Dermis blood vessel endothelial cell (primary cell): ENCODE measurements at places on chromosomes 11 and 22. TPM values are rescaled to one million over a fixed set of nuclear protein-coding genes. Genes with fewer than 3 reads are reported as not detected.
A peak's percentile ranks its signal among the peaks of the same experiment; 100 is the strongest.

ISX gene
- not detected in 2 replicates for total RNA-seq

KIAA0930 gene
- 73.9 and 81.8 TPM in 2 replicates for total RNA-seq

SYT13 gene
- total RNA-seq = not detected in 2 replicates

IGSF9B gene
- 0.05 and 0.17 TPM in 2 replicates for total RNA-seq

PHF5A gene
- total RNA-seq = 63.8 and 76.2 TPM in 2 replicates

FGF3 gene
- total RNA-seq = not detected in 2 replicates

DBX1 gene
- total RNA-seq = not detected in 2 replicates

OR51B4 gene
- total RNA-seq = not detected in 2 replicates

CASP5 gene
- total RNA-seq = not detected in 2 replicates

SRPRA gene
- total RNA-seq = 43.9 and 85.5 TPM in 2 replicates

NXPE2 gene
- not detected in 2 replicates for total RNA-seq

CNGA4 gene
- 0.09 TPM in 1 of 2 replicates, not detected in the other for total RNA-seq

CRYBB3 gene
- 0.19 TPM in 1 of 2 replicates, not detected in the other for total RNA-seq

DNA sequence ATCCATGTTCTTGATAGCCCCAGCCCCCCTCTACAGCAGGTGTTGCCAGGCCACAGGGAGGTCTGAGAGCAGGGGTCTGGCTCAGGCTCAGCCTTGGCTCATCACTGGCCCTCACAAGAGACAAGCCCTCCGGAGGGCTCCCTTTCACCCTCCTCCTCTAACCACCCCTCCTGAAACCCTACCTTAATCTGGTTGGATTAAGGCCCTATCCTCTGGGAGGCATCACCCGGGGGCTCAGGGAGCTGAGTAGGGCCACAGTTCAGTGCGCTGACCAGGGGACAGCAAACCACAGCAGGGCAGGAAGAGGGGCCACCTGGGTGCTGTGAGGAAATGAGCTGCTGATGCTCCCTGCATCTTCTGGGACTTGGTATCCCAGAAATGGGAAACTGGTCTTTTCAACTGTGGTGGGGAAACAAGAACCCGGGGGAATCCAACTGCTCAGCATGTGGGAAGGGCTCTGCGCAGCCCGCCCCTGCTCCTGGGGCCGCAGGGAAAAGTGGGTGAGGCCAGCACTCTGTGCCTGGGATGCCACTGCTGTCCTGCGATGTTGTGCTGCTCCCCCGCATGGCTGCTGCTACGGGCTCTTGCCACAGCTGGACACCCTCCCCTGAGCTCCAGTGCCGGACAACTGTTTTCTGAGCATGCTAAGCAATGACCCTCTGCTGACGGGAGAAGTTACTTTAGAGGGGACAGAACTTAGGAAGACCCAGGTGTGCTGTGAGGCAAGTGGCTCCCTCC lies 17.5 kb downstream of the ADORA2A start:
- no peak for DNase-seq

DNA sequence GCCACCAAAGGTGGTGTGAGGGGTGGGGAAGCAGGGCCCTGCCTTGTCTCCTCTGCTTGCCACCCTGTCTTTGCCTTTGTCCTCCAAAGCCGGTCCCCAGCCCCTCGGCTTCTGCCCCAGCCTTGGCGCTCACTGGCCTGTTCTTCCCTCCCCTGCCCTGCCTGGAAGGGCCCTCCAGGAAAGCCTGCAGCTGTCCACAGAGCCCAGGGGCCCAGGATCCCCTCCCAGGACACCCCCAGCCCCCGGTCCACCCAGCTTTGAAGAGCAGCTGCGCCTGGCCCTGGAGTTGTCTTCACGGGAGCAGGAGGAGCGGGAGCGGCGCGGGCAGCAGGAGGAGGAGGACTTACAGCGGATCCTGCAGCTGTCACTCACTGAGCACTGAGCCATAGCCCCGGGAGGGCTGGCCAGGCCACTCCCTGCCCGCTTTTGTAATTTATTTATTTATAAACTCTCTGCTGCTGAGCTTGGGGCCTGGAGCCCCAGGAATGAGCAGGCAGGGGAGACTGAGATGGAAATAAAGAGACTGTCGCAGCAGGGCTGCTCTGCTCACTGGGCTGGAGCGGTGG lies 1.3 kb upstream of the SSH3 start:
- no peak for DNase-seq

DNA sequence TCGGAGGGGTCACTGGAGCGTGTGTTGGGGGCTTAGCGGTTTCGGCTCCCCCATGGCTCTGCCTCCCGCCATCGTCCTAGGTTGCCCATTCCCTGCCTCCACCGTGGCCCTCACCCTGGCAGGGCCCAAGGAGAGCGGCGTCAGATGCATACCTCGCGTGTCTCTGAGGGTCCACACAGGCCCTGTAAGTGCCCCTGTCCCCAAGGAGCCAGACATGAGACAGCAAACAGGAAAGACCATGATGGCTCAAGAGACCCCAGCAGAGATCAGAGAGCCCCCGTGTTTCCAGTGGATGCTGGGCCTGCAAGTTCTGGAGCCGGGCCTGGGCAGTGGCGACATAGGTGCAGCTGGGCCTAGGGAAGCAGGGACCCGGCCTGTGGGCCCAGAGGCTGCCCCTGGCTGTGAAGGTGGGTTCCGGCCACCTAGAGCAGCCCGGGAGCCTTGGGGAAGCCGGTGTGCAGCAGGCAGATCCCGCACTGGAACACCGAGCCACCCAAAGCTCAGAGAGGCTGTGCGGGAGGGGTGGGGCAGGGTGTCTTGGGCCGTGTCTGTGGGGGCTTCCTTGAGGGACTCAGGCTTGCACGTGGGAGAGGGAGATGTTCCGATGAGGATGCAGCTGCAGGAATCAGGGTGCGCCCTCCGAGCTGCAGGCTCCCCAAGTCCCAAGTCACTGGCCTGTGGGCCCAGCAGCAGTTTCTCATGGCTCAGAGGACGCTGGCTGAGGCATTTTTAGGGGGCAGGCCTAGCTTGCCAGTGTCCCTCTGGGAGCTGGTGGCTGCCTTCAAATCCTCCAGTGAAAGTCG lies 126.4 kb downstream of the KCNQ1OT1 start:
- no peak for DNase-seq

DNA sequence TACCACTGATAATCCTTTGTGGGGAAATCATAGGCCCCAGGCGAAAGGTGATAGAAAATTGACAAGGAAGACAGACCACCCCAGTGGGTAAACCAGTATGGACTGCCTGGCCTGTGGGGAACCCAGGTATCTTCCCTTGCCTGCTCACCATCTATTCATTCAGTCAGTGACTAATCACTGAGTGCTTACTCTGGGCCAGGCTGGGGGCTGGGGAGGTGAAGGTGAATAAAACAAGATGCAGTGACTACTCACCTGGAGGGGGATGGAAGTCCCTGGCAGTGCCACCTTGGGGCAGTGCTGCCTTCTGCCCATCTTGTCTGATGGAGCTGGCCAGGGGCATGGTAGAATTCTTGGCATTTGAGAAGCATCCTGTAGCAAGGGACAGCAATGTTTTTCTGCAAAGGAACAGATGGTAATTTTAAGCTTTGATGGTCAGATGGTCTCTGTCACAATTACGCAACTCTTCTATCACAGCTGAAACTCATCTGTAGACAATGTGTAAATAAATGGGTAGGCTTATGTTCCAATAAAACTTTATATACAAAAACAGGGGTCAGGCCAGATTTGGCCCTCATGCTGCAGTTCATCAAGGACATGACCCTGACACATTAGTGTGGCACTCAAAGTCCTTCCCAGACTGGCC lies 4.6 kb downstream of the ISX start:
- no peak for DNase-seq

GRCh38 chr11:75055511-75055910 lies 41.2 kb downstream of the OR2AT4 start:
- DNase-seq = no peak

DNA sequence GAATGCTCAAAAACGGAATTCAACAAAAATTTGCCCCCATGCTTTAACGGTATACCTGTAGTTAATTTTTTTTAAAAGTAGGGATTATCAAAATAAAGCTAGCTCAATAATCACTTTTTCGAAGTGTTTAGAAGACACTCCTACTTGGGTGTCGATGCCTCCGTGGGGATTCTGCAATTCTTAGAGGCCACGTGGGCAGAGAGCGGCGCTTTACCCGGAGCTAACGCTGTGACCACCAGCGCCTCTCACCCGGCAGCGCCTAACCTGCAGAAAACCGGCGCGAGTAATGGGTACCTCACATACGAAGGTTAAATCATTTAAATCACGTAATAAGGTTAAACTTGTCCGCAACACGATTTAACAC lies 583 bp downstream of the TAF1D start:
- peak; percentile 74 for DNase-seq

GRCh38 chr11:86172894-86173293 lies 71.7 kb upstream of the EED start:
- peak; percentile 66 for DNase-seq

- DNase-seq = no peak
Measured at GRCh38 chr11:95505927-95506426, 275.0 kb upstream of the SESN3 start.

GRCh38 chr11:108593214-108593922 lies at the start of gene EXPH5:
Gene EXPH5, minus strand, starts transcription at chr11:108593768. Its CDS starts 232 bp downstream, at chr11:108593536.
- peak; percentile 65 for DNase-seq

- DNase-seq = peak; percentile 54
Measured at GRCh38 chr11:63888170-63889086, 28.5 kb downstream of the RCOR2 start.

DNA sequence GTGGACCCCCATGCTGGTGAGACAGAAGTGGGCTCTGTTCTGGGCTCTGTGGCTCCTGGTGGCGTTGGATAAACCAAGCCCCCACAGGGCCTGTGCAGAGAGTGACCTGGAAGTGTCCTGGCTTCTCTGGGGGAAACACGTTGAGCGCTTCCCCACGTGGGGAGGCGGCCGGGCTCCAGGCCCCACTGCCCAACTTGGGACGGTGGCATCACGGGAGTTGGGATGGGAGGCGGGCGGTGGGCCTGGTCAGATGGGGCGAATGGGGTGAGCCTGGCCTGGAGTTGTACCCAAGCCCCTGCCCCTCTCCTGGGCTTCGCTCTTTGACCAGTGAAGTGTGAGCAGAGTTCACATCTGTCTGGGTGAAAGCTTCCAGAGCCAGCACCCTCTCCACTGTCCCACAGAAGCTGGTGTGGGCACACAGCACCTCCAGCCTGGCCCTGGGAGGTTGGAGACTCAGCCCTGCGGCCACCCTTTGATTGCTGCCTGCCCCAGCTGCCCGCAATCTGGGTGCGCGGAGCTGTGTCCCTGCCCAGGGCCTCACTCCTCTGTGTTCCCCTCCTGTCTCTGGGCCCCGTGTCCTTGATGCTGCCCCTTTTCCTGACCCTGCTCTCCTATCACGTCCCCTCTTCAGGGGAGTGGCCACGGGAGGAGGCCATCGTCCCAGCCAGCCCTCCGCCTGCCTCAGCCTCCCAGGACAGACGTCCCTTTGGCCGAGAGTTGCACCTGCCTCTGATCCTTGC lies 14.2 kb downstream of the BRSK2 start:
- no peak for DNase-seq

GRCh38 chr22:50556703-50557102 lies 6.0 kb downstream of the SYCE3 start:
- no peak for DNase-seq

GRCh38 chr11:31779374-31779791 lies 31.7 kb downstream of the PAX6 start:
- peak; percentile 39 for DNase-seq

GRCh38 chr11:8194956-8195355 lies 26.1 kb upstream of the RIC3 start:
- no peak for DNase-seq

DNA sequence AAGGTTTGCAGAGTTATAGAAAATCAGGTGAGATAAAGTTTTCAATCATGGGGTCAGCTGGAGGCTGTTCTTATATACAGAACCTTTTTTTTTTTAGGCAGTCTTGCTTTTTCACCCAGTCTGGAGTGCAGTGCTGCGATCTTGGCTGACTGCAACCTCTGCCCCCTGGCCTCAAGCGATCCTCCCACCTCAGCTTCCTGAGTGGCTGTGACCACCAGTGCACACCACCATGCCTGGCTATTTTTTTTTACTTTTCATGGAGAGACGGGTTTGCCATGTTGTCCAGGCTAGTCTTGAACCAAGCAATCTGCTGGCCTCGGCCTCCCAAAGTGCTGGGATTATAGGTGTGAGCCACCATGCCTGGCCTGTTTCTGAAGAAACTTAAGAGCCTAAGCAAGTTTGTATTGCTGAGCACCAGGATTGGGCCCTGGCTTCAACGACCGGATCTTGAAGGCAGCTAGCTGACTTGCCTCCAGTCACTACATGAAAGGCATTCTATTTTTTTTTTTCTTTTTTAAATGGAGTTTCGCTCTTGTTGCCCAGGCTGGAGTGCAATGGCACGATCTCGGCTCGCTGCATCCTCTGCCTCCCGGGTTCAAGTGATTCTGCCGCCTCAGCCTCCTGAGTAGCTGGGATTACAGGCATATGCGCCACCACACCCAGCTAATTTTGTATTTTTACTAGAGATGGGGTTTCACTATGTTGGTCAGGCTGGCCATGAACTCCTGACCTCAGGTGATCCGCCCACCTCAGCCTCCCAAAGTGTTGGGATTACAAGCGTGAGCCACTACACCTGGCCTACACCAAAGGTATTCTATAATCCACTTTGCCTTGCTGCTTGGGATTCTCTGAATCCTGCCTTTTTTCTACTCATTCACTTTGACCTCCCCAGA lies 7.6 kb downstream of the XBP1 start:
- no peak for DNase-seq

GRCh38 chr11:23095650-23096189 lies 235.4 kb upstream of the CCDC179 start:
- DNase-seq = no peak

DNA sequence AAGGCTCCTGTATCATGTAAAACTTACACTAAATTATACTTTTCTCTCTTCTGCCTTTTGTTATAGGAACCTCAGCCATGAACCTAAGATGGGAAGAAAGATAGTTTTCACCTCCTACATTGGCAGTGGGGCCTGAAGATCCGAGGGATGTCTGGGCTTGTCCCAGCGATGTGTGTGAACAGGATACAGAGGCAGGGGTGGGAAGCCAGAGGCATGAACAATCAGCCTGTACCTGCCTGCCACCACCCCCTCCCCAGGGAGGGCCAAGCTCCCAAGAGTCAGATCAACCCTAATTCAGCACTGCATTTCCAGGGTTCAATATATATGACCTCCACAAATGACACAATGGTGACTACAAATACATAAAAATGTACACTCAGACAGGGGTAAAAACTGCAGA lies 9.4 kb downstream of the KIAA0930 start:
- no peak for DNase-seq

DNA sequence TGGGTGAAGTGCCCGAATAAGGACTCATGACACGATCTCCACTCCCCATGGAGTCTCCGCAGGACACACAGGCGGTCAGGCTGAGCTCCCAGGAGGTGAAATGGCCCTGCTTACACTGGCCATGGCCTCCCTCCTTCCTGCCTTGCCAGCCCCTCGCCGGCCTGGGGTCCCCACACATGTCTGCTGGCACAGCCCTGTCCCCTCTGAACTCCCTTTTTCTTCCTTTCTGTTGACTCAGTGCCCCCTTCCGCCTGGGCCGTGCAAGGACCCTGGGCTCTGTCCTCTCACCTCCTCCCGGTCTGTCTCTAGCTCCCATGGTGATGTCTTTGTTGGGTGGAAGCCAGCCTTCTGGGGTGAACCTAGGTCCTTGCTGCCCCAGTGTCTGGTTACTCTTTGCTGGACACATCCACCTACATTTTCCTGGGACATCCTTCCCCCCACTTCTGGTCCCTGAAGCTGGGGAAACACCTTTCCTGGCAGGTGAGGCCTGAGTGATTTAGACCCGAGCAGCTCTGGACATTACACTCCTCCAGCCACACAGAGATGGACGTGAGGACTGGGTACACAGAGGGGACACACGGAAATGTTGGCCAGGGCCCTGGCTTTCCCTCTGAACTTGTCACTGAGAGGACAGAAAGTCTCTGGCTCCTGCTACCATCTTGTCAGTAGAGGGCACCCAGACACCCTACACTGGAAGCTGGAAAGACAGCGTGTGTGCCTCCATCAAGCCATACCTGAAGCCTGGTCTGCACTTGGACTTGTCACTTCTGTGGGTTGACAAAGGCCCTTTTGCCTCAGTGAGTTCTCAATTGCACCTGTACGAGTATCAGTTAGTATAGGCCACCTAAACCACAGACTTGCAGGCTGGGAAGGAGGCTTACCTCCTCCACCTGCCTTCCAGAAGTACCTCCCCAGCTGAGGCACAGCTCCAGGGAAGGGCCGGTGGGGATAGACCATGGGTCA lies 864.3 kb downstream of the TBC1D22A start:
- DNase-seq = no peak
